ENCODE measurements at places on chromosomes 2 and 18.
A peak's percentile ranks its signal among the peaks of the same experiment; 100 is the strongest.

- no peak for DNase-seq
Observed at GRCh38 chr2:36798724-36799123, 102.2 kb downstream of the VIT start.

GRCh38 chr2:29527947-29528346 is 393.4 kb downstream of the ALK start:
- DNase-seq, result no peak

- DNase-seq, result peak; percentile 84
Observed at GRCh38 chr2:219543596-219544358, at the start of the genes CHPF and TMEM198. Gene CHPF, minus strand, starts transcription at chr2:219543809. Its CDS starts 271 bp downstream, at chr2:219543538. Gene TMEM198, plus strand, starts transcription at chr2:219544028. Its CDS starts 700 bp downstream, at chr2:219544728.

GRCh38 chr2:126399001-126399400 is 257.0 kb upstream of the GYPC start:
- no peak for DNase-seq

GRCh38 chr2:16323551-16324543 is 341.8 kb downstream of the CYRIA start:
- no peak for DNase-seq

GRCh38 chr2:26541401-26542193 is 63.7 kb upstream of the OTOF start:
- no peak for DNase-seq

GRCh38 chr2:85584354-85584856 is at the start of gene VAMP5:
Gene VAMP5, plus strand, starts transcription at chr2:85584431. Its CDS starts 60 bp downstream, at chr2:85584491.
- DNase-seq, result no peak

- no peak for DNase-seq
Observed at GRCh38 chr18:76994086-76994654, 138.4 kb downstream of the MBP start.

- DNase-seq, result peak; percentile 27
Observed at GRCh38 chr2:234164493-234165413, 114.3 kb downstream of the SPP2 start.

- DNase-seq, result no peak
Observed at GRCh38 chr18:79819064-79819967, 21.6 kb downstream of the KCNG2 start.
